ENCODE measurements at places on chromosomes 1 and 21. TPM values are rescaled to one million over a fixed set of nuclear protein-coding genes. Genes with fewer than 3 reads are reported as not detected.
A peak's percentile ranks its signal among the peaks of the same experiment; 100 is the strongest.

Gene IRF6
- total RNA-seq, result 8.6 TPM

DNA sequence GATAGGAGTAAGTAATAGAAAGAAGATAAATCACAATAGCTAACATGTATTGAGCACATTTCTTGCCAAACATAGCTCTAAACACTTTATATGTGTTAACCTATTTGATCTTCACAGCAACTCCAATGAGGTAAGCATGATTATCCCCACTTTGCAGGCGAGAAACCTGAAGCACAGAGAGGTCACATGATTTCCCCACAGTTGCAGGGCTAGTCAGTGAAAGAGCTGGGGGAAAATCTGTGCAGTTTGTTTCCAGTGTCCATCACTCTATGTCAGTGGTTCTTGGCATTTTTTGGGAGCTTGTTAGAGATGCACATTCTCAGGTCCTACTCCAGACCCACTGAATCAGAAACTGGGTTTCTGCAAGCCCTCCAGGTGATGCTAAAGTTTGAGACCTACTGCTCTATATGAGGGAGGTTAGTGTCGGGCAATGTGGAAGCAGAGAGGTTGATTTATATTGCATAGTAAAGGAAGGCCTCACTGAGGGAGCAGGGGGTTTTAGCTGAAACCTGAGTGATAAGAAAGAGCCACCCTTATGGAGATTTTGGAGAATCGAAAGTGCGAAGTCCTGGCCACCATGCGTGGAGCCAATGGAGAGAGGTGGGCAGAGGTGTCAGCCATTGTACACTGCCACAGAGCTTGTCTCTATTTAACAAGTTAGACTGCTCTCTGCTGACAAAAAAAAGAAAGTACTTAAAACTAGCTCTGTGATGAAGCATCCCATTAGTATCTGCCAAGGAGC lies 20.9 kb downstream of the MCOLN3 start:
- H3K4me1 ChIP-seq, result peaks cover 7% of the 10 kb centered on the region
- H3K27ac ChIP-seq, result peak overlapping the region; percentile 56
- H3K36me3 ChIP-seq, result no peaks in the 10 kb centered on the region
- H3K4me3 ChIP-seq, result peak overlapping the region; percentile 68

DNA sequence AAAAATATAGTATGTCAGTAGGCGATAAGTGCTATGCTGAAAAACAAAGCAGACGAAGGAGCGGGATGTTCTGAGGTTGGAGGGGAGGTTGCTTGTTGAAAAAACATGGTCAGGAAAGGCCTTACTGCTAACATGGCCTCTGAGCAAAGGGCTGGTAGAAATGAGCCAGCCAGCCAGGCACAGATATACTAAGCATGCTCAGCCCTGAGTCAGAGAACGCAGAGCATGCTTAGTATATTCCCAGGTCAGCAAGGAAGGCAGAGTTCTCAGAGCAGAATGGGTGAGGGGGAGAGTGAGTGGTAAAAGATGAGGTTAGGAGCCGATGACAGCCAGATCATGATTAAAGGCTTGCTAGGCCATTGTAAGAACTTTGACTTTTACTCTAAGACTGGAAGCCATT lies 36.7 kb downstream of the ZBTB40 start:
- H3K27ac ChIP-seq, result no peak overlapping the region
- no peak for DNase-seq
- H3K4me1 ChIP-seq, result peaks cover 16% of the 10 kb centered on the region
- H3K27me3 ChIP-seq, result no peaks in the 10 kb centered on the region
- H3K36me3 ChIP-seq, result peaks cover 28% of the 10 kb centered on the region
- no peak overlapping the region for H3K4me3 ChIP-seq

GRCh38 chr1:226692051-226692792 lies 46.9 kb downstream of the ITPKB start:
- DNase-seq, result no peak
- peaks cover 69% of the 10 kb centered on the region for H3K4me1 ChIP-seq
- H3K27ac ChIP-seq, result peak overlapping the region; percentile 87
- H3K4me3 ChIP-seq, result no peak overlapping the region
- no peaks in the 10 kb centered on the region for H3K27me3 ChIP-seq

- no peaks in the 10 kb centered on the region for H3K36me3 ChIP-seq
- no peak overlapping the region for H3K27ac ChIP-seq
- DNase-seq, result no peak
- peaks cover 44% of the 10 kb centered on the region for H3K27me3 ChIP-seq
- H3K4me3 ChIP-seq, result no peak overlapping the region
Measured at GRCh38 chr1:119651133-119651532, 3.1 kb upstream of the ZNF697 start.

DNA sequence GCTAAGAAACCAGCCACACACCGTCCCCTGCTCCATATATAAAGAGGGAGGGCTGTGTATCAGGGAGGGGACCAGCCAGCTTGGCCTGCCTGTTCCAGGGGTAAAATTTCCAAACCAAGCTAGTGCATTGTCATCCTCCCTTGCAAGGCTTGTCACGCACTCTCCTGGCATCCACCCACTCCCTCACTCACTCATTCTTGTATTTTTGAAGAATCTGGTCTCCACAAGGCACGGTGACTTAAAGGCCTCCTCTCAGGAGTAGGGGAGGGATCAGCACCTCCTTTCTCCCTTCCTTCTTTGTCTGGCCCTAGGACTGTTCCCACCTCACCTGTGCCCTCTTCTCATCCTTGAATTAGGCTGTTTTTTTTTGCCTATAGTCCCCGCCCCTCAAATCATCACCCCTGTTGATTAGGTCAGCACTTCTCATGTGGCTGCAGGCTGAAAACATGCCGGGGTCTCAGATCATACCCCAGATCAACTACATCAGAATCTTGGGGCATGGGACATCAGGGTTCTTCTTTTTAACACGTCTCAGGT lies 5.0 kb downstream of the ABCA4 start:
- no peak overlapping the region for H3K27ac ChIP-seq
- peaks cover 23% of the 10 kb centered on the region for H3K27me3 ChIP-seq
- DNase-seq, result no peak

Gene CCDC30
- 0.76 TPM for total RNA-seq

DNA sequence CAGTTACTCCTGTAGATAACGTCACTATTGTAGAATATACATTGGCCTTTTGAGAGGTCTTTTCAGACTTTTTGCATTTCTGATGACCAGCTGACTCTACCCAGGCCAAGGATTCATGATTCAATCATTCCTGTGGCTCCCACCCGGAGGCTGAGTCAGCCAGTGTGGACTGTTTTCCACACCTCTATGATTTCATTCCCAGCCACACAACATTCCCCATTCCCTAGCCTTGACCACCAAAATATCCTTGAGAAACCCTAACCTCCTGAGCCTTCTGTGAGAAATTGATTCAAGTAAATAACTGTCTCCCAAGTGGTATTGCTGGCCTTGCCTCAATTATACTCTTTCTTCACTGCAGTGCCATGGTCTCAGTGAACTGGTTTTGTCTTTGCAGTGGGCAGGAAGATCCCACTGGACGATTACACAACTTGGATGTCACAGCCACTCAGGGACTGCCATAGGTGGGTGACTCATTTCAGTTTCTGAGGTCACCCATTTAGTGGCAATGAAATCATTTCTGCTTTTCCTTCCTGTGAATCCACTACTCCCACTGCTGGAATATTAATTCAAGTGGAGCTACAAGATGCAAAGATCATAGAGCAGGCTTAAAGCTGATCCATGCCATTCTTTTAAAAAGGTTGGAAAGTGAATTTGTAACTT lies 518.6 kb upstream of the ZP4 start:
- no peak overlapping the region for H3K27ac ChIP-seq
- no peaks in the 10 kb centered on the region for H3K4me1 ChIP-seq
- no peak overlapping the region for H3K4me3 ChIP-seq
- no peaks in the 10 kb centered on the region for H3K36me3 ChIP-seq

DNA sequence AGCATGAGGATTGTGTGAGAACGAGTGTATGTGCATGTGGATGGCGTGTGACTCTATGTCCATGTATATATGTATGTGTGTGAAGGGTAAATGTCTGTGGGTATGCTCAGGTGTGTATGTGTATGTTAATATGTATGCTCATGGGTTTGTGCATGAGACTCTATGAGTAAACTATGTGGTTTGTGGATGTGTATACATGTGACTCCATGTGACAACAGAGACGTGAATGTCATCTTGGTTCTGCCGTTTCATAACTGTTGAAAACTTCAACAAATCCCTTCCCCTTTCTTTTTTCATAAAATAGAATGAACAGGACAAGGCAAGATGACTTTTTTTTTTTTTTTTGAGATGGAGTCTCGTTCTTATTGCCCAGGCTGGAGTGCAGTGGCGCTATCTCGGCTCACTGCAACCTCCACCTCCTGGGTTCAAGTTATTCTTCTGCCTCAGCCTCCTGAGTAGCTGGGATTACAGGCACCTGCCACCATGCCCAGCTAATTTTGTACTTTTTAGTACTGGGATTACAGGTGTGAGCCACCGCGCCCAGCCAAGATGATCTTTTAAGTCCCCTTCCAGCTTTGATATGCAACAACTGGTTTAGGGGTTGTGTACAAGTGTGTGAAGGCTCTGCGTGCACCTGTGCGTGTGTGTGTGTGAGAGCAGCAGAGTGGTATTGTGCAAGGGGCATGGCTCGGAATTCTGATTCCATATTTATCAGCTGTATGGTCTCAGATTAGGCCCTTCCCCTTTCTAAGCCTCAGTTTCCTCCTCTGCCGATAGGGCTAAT lies 106.3 kb downstream of the EBNA1BP2 start:
- peaks cover 3% of the 10 kb centered on the region for H3K27me3 ChIP-seq
- no peaks in the 10 kb centered on the region for H3K36me3 ChIP-seq
- H3K27ac ChIP-seq, result no peak overlapping the region
- no peak overlapping the region for H3K4me3 ChIP-seq

- DNase-seq, result no peak
- no peak overlapping the region for H3K27ac ChIP-seq
- no peak overlapping the region for H3K4me3 ChIP-seq
- peaks cover 7% of the 10 kb centered on the region for H3K27me3 ChIP-seq
Measured at GRCh38 chr1:21966247-21967000, 10.4 kb upstream of the CELA3B start.

GRCh38 chr1:185373813-185374529 lies 56.9 kb upstream of the IVNS1ABP start:
- peaks cover 31% of the 10 kb centered on the region for H3K4me1 ChIP-seq
- DNase-seq, result peak; percentile 70
- H3K4me3 ChIP-seq, result peak overlapping the region; percentile 65
- no peak overlapping the region for H3K27ac ChIP-seq
- no peaks in the 10 kb centered on the region for H3K27me3 ChIP-seq

- peaks cover 9% of the 10 kb centered on the region for H3K27me3 ChIP-seq
- no peak for DNase-seq
- H3K4me1 ChIP-seq, result peaks cover 3% of the 10 kb centered on the region
- H3K36me3 ChIP-seq, result no peaks in the 10 kb centered on the region
Measured at GRCh38 chr1:203555076-203555475, 61.1 kb downstream of the OPTC start.

- H3K27ac ChIP-seq, result no peak overlapping the region
- H3K4me3 ChIP-seq, result no peak overlapping the region
- H3K27me3 ChIP-seq, result peaks cover 4% of the 10 kb centered on the region
- DNase-seq, result peak; percentile 28
- H3K4me1 ChIP-seq, result no peaks in the 10 kb centered on the region
- H3K36me3 ChIP-seq, result no peaks in the 10 kb centered on the region
Measured at GRCh38 chr1:7346600-7347570, 424.2 kb upstream of the VAMP3 start.

- H3K4me1 ChIP-seq, result no peaks in the 10 kb centered on the region
- no peak overlapping the region for H3K4me3 ChIP-seq
- no peak for DNase-seq
- H3K27me3 ChIP-seq, result peaks cover 4% of the 10 kb centered on the region
- no peak overlapping the region for H3K27ac ChIP-seq
Measured at GRCh38 chr1:5811419-5811818, 180.8 kb downstream of the NPHP4 start.

Gene CAMK2N1
- total RNA-seq, result 2.1 TPM

Gene TTC34
- 0.56 TPM for total RNA-seq

GRCh38 chr1:226679853-226680516 lies 59.1 kb downstream of the ITPKB start:
- H3K27me3 ChIP-seq, result no peaks in the 10 kb centered on the region
- H3K4me3 ChIP-seq, result peak overlapping the region; percentile 93
- DNase-seq, result peak; percentile 79
- peaks cover 89% of the 10 kb centered on the region for H3K4me1 ChIP-seq
- H3K36me3 ChIP-seq, result peaks cover 4% of the 10 kb centered on the region
- H3K27ac ChIP-seq, result peak overlapping the region; percentile 91

DNA sequence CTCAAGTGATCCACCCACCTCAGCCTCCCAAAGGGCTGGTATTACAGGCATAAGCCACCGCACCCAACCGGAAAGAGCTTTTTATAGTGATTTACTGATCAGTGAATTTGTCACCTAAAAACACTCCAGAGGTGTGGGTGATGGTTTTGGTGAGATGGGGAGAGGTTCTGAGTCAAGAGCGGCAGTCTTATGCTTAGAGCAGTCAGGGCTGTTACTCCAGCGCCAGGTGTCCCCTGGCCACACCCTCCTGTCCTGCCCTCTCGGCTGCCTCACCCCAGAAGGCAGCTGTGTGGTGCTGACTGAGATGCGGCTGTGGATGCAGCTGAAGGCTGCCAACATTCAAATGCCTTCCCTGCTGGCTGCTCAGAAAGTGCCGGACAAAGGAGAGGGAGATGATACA lies 94.5 kb upstream of the LPGAT1 start:
- H3K36me3 ChIP-seq, result no peaks in the 10 kb centered on the region
- H3K27ac ChIP-seq, result no peak overlapping the region
- DNase-seq, result no peak
- H3K4me3 ChIP-seq, result no peak overlapping the region

Gene DPYD
- total RNA-seq, result 33.9 TPM

DNA sequence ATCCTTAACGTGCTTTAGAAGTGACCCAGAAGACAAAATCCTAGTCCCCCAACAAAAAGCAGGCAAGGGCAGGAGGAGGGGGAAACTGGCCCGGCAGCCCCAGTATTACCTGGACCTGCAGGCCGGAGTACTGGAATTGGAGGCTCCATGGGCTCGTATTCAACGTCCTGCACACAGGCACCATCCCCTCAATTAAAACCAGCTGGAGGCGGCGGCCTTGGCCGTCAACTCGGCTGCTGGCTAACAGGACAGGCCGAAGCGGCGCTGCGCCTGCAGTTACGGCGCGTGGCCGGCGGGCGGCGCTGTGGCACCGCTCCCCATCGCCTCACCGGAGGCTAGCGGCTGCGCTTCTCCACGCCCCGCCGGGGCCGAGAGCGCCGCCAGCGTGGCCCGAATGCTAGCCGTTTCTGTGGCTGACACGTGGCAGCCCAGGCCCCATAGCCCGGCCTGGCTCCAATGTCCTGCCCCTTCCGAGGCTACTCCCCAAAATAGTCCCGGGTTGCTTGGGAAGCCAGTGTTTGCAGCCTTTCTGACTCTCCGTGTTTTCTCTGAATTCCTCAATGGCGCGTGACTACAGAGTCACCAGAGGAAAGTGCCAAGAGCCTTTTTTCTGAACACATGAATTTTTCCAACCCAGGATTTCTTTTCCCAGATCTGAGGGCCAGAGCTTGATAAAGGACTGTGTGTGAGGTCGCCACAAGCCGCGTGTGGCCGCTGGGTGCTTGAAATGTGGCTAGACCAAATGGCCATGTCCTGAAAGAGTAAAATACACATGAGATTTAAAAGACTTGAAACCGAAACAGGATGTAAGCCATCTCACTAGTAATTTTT lies 82.5 kb downstream of the HHIPL2 start:
- DNase-seq, result peak; percentile 86
- peaks cover 5% of the 10 kb centered on the region for H3K4me1 ChIP-seq
- H3K27me3 ChIP-seq, result peaks cover 6% of the 10 kb centered on the region
- no peaks in the 10 kb centered on the region for H3K36me3 ChIP-seq
- peak overlapping the region; percentile 85 for H3K4me3 ChIP-seq

Gene NFASC
- 0.71 TPM for total RNA-seq

Data from natural killer cell treated with Interleukin-12 subunit alpha and Interleukin-12 subunit beta and Interleukin-15 and Interleukin-18, amount 100 ng/mL, for 72 hours (primary cell).